Tongue (tissue), 3 donors: ENCODE measurements at places on chromosomes 3 and 15. TPM values are rescaled to one million over a fixed set of nuclear protein-coding genes. Genes with fewer than 3 reads are reported as not detected.
A peak's percentile ranks its signal among the peaks of the same experiment; 100 is the strongest.

- peak; percentile 26 for DNase-seq
Measured at GRCh38 chr3:62559831-62560445, 186.6 kb upstream of the FEZF2 start.

DNA sequence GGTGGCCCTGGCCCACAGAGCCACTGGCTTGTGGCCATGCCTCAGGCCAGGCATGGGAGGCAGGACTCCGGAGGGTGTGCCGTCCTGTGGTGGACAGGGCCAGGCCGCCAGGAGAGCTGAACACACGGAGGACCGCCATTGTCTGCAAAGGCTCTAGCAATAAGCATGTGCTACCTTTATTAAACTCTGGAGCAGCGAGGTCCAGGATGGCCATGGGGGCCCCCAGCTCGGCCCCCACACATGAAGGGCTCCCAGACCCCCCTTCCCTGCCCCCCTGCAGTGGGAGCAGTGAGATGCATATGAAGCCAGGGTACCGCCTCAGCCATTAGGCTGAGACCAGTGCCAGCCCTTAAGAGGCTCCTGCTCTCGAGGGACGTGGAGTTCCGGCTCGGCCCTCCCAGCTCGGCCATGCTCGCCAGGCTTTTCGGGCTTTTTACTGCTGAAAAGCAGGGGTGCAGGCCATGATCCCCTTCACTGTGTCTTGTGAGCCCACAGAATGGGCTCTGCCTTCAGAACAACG, 2.7 kb downstream of the AMIGO3 start:
- DNase-seq: no peak

THAP10 gene
- 2.7 TPM for total RNA-seq

TTLL13 gene
- total RNA-seq: not detected

DNA sequence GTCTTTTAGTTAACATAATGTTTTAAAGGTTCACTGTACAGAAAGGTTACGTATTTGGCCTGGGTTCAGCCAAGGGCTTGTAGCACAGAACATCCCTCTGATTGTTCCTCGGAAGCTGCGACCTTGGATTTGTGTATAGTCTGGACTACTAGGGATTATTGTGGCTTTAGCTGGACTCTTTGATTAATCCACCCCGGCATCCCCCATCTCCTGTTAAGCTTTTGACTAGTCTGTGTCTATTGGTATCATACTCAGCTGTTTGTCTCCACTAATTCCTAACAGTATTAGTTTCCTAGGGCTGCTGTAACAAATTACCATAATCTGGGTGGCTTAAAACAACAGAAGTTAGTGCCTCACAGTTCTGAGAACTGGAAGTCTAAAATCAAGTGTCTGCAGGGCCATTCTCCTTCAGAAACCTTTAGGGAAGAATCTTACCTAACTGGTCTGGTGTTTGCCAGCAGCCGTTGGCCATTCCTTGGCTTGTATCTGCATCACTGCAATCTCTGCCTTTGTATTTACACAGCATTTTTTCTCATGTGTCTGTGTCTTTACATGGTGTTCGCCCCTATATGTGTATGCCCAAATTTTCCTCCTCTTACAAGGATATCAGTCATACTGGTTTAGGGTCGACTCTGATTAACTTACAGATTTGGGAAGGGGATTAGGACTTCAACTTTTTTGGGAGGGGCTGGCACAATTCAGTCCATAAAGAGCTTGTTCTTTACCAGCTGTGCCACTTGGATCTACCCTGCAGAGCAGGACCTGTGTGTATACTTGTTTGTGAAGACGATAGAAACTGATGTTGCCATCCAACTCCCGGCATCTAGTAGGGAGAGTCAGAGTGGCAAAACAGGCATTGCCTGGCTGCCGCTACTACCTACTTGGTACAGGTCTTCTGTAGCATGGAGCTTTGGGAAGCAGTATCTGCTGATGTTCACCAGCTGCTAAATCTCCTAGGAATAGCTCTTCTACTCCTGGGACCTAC, 117.8 kb downstream of the UBE2E2 start:
- DNase-seq: peak; percentile 24

- DNase-seq: no peak
Measured at GRCh38 chr3:83034806-83035703, 1273.6 kb upstream of the GBE1 start.

DNA sequence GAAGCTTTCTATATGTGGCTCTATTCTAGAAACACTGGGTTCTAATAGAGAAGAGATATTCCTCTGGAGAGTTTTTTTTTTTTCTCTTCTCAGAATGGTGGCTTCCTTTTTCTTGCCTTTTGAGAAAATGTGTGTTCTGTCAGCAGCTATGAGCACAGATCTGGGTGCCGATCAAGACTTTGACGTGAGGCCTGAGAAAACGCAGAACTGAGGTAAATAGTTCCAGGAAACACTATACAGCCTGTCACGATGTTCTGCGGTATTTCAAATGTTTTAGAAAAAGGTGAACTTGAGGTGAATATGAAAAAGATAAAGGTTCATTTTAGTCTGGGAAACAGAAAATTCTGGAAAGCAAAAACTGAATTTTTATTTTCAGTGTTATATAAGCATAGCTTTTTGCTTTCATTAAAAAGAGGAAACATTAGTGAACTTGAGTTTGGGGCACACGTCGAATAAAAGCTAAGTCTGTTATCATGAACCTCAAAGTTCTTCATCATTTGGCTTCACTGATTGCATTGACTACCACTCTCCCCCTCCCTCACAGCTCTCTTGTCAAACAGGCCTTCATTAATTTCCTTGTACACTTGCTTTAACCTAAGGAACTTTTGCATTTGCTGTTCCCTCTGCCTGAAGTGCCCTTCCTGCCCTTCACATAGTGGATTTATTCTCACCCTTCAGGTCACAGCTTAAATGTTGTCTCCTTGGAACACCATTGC, 265.1 kb downstream of the NFKBIZ start:
- peak; percentile 63 for DNase-seq

DNA sequence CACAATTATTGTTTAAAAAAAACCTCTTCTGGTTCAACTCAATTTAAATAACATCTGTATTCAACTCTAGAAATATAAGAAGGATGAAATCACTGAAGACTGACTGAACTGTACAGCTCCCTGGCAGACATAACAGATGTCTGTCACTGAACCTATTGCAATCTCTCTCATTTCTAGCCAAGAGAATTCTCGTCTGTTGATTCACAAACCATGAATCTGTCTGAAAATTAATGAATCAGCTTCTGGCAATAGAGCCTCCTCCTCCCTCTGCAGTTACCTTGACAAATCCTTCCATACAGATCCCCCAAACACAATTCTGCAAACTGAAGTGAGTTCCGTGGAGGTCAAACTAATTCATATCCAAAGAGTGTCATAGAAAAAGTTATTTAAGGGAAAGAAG, 561.4 kb downstream of the PYDC2 start:
- no peak for DNase-seq

GRCh38 chr3:70182166-70182565, 130.3 kb downstream of the MDFIC2 start:
- peak; percentile 66 for DNase-seq

DNA sequence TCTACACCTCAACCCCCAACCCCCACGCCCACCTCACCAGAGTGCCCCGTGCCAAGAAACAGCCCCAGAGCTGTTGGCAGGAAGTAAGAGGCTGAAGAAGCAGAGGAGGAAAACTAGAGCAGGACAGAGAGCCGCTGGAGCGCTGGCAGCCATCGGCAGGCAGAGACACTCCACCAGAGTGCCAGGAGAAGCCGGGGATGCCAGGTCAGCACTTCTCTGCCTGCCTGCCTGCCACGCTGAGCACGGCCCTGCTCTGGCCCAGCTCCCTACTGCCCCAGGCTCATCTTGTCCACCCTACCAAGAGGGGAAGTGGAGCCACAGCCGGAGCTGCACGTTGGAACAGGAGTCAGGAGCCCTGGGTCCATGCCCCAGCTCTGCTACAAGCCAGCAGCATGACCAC, 29.7 kb downstream of the CACNA2D2 start:
- DNase-seq: peak; percentile 40

DNA sequence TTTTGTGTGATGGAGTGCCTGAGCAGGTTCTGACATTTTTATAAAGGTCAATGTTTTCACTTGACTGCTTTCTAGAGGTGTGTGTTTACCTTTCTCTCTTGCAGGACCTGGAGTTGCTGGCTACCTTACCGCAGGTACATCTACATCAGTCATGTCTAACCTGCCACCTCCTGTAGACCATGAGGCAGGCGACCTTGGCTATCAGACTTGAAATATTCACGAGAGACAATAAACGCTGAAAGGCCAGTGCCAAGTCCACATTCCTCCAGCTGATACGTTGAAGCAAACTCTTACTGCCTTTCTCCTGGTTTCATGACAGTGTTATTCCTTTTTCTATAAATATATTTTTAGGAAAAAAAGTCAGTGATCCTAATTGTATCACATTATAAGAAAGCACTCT, 59.0 kb upstream of the ACKR4 start:
- DNase-seq: no peak

- peak; percentile 45 for DNase-seq
Measured at GRCh38 chr15:76346669-76347481, 10.3 kb downstream of the ISL2 start.

RBP2 gene
- not detected for total RNA-seq

DNA sequence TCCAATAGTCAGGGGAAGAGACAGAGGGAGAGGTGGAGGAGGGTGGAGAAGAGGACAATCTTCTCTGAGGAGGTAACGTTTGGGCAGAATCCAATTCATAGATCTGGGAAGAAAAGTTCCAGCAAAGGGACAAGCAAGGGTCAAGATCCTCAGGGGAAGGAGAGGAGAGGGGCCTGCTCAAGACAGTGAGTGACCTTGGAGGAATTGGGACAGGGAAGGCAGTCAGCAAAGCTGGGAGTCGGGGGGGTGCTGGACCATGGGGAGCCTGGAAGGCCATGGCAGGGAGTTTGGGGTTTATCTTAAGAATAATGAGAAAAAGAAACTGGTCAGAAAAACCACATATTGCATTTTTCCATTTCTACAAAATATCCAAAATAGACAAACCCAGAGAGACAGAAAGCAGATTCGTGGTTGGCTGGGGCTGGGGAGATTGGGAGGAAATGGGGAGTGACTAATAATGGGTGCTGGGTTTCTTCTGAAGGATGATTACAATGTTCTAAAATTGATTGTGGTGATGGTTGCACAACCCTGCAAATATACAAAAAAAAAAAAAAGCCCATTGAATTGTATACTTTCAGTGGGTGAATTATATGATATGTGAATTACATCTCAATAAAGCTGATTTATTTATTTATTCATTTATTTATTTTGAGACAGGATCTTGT, 19.6 kb upstream of the SRP14 start:
- DNase-seq: no peak

DNA sequence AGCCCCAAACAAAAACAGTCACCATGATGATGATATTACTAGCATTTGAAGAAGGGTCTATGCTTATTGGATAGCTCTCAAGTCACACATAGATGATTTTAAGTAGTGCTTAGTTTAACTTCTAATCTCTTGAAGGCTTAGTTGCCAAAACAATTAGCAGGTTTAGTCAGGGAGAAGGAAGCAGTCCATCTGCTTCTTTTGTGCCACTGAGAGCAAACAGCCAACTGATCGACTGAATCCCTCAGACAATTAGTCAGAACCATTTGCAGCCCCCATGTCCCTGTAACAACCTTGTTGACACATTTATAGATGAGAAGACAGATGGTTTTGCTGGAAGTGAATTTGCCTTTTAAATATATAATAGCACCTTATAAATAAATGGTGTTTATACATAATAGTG, 585.1 kb upstream of the SUCLG2 start:
- DNase-seq: no peak

DNA sequence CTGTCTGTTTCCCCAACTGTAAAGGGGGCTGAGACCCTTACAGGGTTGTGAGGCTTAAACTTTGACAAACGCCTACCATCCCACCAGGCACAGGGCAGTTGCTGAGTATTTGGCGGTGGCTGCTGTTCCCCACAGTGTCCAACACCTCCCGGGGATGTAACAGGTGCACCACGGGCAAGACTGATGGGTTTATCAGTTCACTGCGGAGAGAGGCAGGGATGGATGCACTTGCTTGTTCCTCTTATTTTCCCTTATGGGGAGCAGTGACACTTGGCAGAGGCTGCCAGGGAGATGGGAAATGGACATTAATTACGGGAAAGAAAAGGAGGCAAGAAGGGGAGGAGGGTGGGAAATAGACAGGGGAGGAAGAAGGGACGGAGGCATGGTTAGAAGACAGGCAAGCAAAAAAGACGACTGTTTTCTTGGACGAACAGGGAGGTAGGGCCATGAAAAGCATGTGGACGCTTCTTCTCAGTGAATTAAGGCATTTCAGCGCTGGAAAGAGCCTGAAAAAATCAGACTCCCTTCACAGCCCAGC, 16.6 kb upstream of the ADIPOQ start:
- DNase-seq: no peak

NKTR gene
- 182 TPM for total RNA-seq

- no peak for DNase-seq
Measured at GRCh38 chr3:37897763-37898162, 36.1 kb downstream of the CTDSPL start.

DNA sequence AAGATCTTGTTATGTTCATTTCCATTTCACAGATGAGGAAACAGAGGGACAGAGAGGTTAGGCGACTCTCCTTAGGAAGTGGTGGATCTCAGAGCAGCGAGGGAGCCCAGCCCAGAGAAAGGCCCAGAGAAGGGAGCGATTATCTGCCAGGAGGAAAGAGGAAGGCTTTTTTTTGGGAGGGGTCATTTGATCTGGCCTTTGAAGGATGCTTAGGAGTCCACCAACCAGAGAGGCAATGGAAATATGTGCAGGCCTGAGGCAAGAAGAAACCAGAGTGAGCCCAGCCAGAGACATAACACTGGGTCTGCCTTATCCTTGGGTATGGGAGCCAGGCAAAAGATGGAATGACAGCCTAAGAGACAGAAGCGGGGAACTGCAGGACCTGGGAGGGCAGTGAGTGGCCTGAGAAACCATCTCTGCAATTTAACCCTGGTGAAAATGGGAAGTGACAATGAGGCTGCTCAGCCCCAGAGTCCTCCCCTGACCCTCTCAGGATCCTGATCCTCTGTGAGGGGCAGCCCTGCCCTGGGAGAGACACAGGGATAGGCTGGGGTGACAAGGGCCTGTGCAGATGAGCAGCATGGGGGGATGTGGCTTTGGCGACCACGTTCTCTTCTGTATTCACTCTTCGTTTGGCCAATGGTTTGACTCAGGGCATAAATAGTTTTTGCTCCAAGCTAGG, 163.2 kb downstream of the WNT7A start:
- DNase-seq: no peak

- DNase-seq: no peak
Measured at GRCh38 chr3:76645724-76646123, 394.2 kb upstream of the ROBO2 start.

- DNase-seq: peak; percentile 65
Measured at GRCh38 chr3:120177151-120177550, 82.9 kb upstream of the GSK3B start.

IRAK2 gene
- 6.3 TPM for total RNA-seq

CHST2 gene
- total RNA-seq: 15.0 TPM

DNA sequence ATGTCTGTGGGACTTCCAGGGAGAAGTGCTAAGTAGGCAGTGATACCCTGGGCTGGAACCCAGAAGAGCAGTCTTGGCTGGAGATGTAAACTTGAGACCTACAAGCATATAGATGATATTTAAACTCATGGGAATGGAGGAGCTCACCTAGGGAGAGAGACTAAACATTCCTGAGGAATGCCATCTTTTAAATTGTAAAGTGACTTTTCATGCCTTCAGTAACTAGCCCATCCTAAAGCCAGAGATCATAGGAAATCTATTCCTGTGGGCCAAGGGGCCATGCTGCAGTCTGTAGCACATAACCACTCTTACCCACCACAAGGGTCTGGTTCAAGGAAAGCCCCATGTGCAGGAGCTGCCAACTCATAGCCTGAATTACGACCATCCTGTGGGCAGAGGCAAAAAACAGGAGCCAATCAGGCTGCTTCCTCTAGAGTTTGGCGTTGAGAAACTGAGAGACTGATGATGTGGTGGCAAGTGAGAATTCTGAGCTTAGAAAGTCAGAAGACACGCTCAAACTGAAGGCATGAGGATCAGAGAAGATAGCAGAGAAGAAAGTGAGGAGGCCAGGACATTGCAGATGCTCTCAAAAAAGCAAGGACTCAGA, 37.5 kb downstream of the CTDSPL start:
- DNase-seq: no peak
